ENCODE measurements at places on chromosomes 5 and 9. TPM values are rescaled to one million over a fixed set of nuclear protein-coding genes. Genes with fewer than 3 reads are reported as not detected.

The CENPH gene
- 11.9 TPM for total RNA-seq

The MTRR gene
- 52.6 TPM for total RNA-seq

The NUTM2F gene
- not detected for total RNA-seq

The PCDHAC1 gene
- 66.4 TPM for total RNA-seq

The HNRNPH1 gene
- 1,281 TPM for total RNA-seq

The SNCAIP gene
- total RNA-seq = 73.6 TPM

The CYLC2 gene
- not detected for total RNA-seq

The ANKDD1B gene
- 1.3 TPM for total RNA-seq

The GABRA6 gene
- not detected for total RNA-seq

The C9orf153 gene
- total RNA-seq = 1.3 TPM

The IQGAP2 gene
- 25.0 TPM for total RNA-seq

The HACD4 gene
- 0.94 TPM for total RNA-seq

Data from parietal lobe (tissue), 2 donors.